ENCODE measurements at places on chromosomes 11 and 22.

DNA sequence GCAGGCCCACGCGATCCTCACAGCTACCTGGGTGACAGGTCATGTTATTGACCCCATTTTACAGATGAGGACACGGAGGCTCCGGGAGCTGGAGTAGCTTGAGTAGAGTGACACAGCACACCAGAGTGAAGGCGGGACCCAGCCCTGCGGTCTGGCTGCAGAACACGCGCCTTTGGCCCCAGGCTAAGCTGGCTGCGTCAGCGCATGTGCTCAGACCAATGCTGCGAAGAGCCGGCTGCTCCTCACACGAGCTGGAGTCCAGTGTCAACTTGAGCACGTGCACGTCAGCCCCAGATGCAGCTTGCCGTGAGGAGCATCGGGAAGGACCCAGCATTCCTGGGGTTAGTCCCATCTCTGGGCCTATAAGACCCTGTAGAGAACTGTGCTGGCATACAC is 49.9 kb downstream of the SCUBE1 start:
- no peak for DNase-seq

GRCh38 chr22:31497148-31497938 is 1.0 kb downstream of the SFI1 start:
- no peak for DNase-seq

- DNase-seq: no peak
Observed at GRCh38 chr11:120211522-120212258, 858 bp downstream of the OAF start.

DNA sequence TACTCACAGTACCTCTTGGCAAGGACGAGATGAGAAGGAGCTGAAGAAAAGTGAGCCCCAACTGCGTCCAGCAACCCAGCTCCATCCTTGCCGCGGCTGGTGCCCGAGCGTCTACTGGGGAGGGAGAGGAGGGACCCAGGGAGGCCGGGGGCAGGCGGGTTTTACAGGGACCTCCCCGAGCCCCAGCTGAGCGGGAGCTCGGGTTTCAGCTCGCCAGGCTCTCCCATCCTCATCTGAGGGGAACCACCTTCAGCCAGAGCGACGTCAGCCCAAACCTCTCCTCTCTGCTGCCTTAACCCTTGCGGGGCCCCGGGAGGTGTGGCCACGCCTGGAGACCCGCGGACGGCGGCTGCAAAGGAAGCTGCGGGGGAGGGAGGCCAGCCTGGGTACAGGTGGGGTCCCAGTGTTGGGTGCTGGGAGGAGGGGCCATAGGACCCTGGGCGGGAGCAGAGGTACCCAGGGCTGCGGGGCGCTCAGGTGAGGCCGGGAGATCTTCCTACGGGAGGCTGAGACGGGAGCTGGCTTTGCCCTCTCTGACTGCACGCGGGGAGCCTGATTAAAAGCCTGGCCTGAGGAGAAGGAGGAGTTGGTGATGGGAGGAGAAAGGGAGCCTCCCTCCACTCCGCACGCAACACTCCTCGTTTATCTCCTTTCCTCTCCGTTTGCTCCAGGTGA is at the start of gene PAMR1:
Gene PAMR1, minus strand, starts transcription at position 116 of the 675 bp plus-strand sequence. Its CDS starts 31 bp downstream, at position 85.
- no peak for DNase-seq

DNA sequence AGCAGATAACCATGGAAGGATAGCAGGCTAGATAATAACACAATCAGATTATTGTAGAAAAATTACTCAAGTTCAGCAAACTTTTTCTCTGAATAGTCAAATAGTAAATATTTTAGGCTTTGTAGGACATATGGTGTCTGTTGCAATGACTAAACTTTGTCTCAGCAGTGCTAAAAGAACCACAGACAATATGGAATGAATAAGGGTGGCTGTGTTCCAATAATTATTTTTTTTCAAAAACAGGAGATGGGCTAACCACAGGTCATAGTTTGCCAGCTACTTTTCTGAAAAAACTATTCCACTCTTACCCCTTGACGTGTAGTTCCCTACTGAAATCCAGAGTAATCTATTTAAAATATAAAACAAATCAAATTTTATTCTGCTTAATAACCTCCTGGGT is 153.9 kb upstream of the LRRC4C start:
- no peak for DNase-seq

GRCh38 chr22:28151151-28151816 is 232.2 kb upstream of the PITPNB start:
- no peak for DNase-seq

GRCh38 chr22:32958001-32958400 is 100.2 kb downstream of the SYN3 start:
- no peak for DNase-seq

GRCh38 chr22:23033116-23033905 is 37.0 kb upstream of the GNAZ start:
- no peak for DNase-seq

GRCh38 chr11:101582989-101583250 is 887 bp downstream of the TRPC6 start:
- no peak for DNase-seq

DNA sequence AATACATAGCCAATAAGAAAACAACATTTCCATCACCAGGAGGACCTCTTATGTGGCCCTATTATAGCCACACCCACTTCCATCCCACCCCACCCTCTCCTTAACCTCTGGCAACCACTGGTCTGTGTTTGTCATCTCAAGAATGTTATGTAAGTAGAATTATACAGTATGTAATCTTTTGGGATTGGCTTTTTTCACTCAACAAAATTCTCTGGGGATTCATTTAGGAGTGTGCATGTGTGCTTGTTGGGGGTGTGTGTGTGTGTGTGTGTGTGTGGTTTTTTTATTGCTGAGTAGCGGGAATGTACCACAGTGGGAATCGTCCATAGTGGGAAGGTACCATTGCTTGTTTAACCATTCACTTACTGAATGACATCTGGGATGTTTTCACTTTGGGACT is 5.2 kb downstream of the KCNJ5 start:
- no peak for DNase-seq

GRCh38 chr22:19107730-19108074 is 14.5 kb downstream of the DGCR2 start:
- DNase-seq: no peak

DNA sequence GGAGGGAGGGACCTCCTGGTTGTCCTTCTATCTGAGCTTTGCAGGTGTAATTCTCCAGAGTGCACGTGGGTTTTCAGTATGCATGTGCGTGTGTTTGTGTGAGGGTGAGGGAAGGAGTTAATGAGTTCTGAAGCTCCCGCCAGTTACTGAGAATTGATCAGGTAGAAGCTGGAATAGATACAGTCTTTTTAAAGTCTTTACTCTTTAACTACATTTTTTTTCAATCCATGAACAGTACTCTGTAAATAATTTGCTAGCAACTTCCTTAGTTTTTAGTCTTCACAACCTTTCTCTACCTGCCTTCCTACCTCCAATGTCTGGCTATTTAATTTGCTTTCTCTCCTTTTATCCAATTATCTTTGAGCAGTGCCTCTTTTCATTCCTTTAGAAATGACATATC is 25.5 kb downstream of the ARHGAP42 start:
- DNase-seq: no peak

- no peak for DNase-seq
Observed at GRCh38 chr11:29127461-29127860, 889.4 kb downstream of the KCNA4 start.

GRCh38 chr22:40620464-40621046 is 16.0 kb downstream of the MRTFA start:
- DNase-seq: no peak

DNA sequence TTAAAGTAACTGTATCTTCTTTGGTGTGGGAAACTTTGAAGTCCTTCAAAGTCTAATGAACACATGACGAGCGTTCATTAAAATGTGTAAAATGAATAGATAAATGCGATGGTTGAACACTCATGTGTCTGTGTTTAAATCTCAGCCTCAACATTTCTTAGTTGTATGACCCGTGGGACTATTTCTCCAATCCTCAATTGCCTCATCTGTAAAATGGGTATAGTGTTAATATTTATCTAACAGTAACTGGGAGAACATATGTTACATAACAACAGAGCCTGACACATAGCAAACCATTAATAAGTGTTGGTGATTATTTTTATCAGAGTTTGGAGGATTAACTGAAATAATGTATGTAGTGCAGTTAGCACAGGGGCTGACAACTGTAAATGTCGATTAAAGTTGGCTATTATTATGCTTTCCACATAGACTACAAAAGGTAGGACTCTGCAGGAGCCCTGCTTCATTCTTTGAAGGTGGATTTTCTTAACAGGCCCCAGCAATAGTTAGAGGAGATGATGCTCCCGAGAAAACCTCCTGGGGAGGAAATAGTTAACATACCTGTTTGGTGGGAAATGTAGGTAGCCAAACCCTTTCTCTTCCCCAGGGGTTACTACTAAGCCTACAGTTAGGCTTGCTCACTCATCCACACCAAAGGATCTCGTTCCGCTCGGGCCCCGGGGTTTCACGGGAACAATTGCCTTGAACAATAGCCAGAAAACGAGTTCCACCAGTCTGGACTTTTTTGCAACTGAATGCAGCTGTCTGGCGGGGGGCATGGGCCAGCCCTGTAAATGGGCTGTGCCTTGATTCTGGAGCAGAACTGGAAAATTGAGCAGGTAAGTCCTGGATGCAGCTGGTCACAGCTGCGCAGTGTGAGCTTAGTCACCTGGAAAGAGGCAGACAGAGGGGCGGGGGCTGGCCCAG is 133.4 kb downstream of the DBX1 start:
- DNase-seq: no peak

DNA sequence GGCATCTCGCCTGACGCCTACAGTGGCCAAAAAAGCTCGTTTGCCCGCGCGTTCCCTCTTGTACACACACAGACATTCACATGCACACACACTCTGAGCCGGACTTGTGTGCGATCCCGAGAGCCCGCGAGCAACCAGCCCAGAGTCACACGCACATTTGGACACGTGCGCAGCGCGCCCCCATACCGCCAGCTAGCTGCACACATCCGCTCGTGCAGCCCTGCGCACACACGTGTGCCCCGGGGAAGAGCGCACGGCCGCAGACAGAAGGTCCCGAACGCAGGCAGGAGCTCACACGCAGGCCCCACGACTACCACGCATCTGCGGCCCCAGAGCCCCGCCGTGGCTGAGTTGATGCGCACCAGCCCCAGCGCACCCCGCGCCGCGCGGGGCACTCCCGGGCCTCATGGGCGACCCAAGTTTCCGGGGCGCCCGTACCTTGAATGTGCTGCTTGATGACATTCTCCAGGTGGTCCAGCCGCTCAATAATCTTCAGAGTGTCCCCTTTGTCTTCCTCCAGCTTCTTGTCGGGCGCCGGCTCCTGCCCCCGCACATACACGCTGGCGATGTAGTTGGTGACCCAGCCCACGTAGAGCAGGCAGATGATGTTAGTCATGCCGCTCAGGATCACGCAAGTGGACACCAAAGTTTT is 758 bp downstream of the GALNT18 start:
- DNase-seq: no peak

GRCh38 chr11:103528596-103528995 is 419.4 kb downstream of the DYNC2H1 start:
- no peak for DNase-seq

- no peak for DNase-seq
Observed at GRCh38 chr22:11627798-11628650, 3900.0 kb upstream of the OR11H1 start.

DNA sequence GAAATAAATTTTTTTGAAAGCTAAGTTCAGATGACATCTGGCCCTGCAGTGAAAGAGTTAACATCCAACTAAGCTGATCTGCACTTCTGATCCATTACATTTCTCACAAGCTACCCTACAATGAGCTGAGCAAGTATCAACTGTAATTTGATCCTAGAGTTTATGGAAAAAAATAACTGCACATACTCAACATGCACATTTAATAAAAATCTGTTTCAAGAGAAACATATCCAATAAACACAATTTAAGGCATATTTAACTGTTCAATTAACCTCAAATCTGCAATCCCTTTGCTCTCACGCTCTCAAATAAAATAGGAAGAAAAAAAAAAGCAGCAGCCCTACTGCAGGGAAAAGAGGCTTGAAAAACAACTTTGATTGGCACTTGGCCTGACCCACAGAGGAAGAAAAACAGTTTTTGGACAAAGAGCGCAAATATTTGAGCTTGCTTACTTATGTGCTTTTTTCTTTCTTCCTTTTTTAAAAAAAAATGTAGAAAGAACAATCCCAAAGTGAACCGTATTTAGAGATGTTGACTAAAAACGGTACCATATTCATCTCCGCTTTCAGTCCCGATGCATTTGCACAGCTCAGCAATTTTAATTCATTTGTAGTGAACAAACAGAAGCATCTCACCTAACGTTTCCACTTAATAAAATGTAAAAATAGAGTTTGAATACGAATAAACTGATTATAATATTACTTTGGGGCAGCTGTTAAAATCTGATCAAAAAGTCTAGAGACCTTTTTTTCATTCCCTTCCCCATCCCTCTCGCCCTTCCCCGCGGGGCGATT is 1.6 kb downstream of the SESN3 start:
- DNase-seq: no peak

DNA sequence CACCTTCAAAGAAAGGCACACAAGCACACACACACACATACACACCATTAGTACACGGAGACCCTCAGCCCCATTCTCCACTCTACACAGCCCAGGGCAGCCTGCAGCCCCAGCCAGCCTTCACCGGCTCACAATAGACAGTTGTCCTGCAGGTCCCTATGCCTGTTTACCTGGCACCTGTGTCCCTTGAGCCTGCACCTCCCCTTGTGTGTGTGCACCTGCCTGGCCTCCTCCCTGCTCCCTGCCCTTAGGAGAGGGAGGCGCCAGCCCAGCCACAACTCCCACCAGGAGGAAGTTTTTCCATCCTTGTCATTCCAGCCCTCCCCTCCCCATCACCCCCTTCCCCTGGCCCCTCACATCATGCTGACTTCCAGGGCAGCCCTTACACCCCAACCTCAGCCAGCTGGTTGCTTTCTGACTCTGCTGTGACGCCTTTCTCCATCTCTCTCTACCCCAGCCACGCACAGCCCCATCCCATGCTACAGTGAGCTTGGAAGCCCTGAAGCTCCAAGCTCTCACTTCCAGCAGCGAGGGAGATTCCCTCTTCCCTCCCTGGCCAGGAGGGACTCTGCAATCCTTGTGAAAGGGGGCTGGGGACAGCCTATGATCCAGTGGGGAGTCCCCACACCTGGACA is 4.4 kb downstream of the AHNAK start:
- DNase-seq: no peak

GRCh38 chr11:98177925-98178324 is 842.8 kb upstream of the CNTN5 start:
- no peak for DNase-seq

DNA sequence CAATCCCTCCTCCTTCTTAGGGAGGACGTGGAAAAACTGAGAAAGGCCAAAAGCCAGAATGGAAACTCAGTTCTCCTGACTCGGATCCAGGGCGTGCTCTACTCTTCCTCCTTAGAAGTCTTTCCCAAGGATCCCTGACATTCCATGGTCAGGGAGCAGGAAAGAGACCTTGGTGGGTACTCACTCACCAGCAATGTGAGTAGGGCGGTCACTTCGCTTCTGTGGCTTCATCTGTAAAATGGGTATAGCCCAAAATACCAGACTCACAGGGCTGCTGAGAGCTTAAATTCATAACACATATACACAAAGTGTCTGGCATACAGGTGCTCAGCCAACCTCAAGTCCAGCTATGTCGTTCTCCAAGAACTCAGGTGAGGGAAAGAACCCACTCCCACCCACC is 629 bp upstream of the KCTD17 start:
- no peak for DNase-seq

Measured in SK-N-MC (cell line).